ENCODE measurements at places on chromosomes 2 and 18.

- no peak for DNase-seq
Measured at GRCh38 chr2:240572141-240573031, 4.1 kb downstream of the RNPEPL1 start.

DNA sequence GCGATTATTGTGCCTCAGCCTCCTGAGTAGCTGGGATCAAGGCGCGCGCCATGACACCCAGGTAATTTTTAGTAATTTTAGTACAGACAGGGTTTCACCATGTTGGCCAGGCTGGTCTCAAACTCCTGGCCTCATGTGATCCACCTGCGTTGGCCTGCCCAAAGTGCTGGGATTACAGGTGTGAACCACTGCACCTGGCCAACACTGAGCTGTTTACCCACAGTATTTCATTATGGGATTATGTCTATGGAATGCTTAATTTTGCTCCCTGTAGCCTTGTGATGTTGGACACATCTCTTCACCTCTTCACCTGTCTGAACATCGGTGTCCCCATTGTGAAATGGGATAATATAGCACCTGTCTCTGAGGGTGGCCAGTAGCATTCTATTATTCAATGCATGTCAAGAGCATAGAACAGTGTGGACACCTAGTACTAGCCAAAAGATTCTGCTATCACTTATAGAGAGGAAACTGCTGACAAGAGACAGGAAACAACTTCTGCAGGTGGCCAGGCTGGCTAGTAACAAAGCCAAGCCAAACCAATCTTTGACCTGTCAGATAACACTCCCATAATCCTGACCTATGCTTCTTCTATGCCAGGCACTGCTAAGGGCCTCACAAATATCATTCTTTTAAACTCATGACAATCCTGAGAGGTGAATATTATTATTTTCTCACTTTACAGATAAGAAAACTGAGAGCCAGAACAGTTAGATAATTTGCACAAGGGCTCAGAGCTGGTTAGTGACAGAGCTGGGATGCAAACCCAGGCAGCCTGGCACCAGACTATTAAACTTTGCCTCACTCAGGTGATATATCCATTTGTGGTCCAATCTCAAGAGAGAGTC, 29.4 kb upstream of the REEP1 start:
- no peak for DNase-seq

DNA sequence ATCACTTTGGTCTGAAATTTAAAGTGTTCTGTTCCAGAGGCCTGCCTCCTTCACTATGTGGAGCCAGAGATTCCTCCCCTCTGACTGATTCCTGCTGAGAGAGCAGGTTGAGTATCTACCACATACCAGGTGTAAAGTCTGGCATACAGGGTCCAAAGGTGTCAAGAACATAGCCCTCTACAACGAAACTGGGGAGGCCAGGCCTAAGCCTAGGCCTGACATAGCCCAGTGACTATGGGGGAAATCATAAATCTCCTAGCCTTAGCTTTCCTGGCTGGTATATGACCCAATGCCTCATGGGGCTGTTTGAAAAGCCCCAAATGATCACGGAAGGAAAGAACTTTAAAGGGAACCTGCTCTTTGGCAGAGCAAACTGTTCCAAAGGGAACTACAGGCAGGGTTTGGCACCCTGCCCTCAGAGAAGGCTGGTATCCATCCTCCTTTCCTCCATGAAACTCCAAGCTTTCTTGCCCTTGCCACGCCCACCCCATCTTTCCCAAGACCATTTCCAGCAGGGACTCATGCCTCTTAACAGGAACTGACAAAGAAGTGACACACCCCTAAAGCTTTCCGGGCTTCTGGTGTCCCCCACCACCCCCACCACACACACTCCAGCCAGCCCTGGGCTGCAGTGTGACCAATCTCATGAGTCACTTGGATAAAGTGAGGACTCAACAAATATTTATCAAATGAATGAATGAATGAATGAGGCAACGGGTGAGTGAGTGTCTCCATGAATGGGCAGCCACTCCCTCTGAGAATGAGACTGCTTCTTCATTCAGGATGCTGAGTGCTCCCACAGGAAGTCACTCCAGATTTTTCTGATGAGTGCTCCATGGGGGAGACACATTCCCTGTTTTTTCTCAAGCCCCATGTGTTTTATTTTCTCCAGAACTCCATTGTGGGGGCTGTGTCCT, 114.5 kb upstream of the STPG4 start:
- DNase-seq = no peak

- no peak for DNase-seq
Measured at GRCh38 chr2:150778828-150779227, 291.4 kb upstream of the RND3 start.

GRCh38 chr2:158755310-158756087, 39.6 kb upstream of the DAPL1 start:
- DNase-seq = no peak

DNA sequence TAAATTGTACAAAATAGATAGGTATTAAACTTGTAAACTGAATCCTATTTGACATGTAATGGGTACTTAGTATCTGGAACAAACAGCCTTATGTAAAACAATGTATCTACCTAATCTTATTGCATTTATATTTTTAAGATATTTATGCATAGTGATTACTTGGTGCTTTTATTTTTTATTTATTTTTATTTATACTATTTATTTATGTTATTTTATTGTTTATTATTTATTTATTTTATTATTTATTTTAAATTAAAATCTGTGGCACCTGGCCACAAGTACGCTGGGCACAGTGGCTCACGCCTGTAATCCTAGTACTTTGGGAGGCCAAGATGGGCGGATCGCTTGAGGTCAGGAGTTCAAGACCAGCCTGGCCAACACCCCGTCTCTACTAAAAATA, 26.9 kb downstream of the MRO start:
- DNase-seq = no peak

- DNase-seq = no peak
Measured at GRCh38 chr18:24065906-24066305, 51.4 kb downstream of the TTC39C start.

GRCh38 chr2:122203523-122203922, 448.1 kb downstream of the TSN start:
- DNase-seq = no peak

Measured in activated T-helper 1 cell treated with Interleukin-2 at 50 U/mL for 16 hours (primary cell).